Activated naive CD8-positive, alpha-beta T cell treated with anti-CD3 and anti-CD28 coated beads, Interleukin-2, amount 10 ng/mL, durations not matched to agents 7 days and 5 days (primary cell): ENCODE measurements at places on chromosomes 4 and X. TPM values are rescaled to one million over a fixed set of nuclear protein-coding genes. Genes with fewer than 3 reads are reported as not detected.

PLP2 gene
- 47.5 TPM for total RNA-seq

DEFB131A gene
- total RNA-seq: not detected

LRCH2 gene
- total RNA-seq: not detected

- no peak for DNase-seq
- no peak overlapping the region for H3K4me3 ChIP-seq
- H3K36me3 ChIP-seq: no peaks in the 10 kb centered on the region
- H3K27me3 ChIP-seq: peaks cover 6% of the 10 kb centered on the region
Observed at GRCh38 chr4:168849997-168850396, 160.1 kb downstream of the CBR4 start.
